ENCODE measurements at places on chromosomes 12 and 14. TPM values are rescaled to one million over a fixed set of nuclear protein-coding genes. Genes with fewer than 3 reads are reported as not detected.

Gene MMP19
- 1.4 TPM for total RNA-seq

Gene HOXC12
- not detected for total RNA-seq

Gene GSKIP
- total RNA-seq = 53.6 TPM

Gene VRTN
- total RNA-seq = not detected

Gene TMEM30B
- total RNA-seq = under 0.01 TPM

Gene DDN
- total RNA-seq = under 0.01 TPM

Gene GLS2
- 0.44 TPM for total RNA-seq

Gene ZNF385A
- 0.81 TPM for total RNA-seq

Gene ADCY6
- 66.6 TPM for total RNA-seq

Gene PRR4
- total RNA-seq = 1.0 TPM

Gene CD163
- not detected for total RNA-seq

Gene RFX4
- not detected for total RNA-seq
